ENCODE measurements at places on chromosomes 2 and 18.

DNA sequence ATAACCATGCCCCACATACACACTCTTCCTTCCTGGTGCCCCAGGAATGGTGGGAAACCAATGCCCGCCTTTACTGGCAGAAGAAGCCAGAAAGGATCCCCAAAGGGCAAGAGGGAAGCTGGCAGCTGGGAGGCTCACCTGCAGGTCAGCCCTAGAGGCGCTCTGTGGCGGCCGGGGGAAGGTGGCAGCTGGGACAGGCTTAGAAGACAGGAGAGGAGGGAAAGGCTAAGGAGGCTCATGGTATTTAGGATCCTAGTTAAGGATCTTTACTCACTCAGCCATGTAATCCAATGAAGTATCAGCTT lies 23.8 kb downstream of the ADRA2B start:
- no peak for DNase-seq

DNA sequence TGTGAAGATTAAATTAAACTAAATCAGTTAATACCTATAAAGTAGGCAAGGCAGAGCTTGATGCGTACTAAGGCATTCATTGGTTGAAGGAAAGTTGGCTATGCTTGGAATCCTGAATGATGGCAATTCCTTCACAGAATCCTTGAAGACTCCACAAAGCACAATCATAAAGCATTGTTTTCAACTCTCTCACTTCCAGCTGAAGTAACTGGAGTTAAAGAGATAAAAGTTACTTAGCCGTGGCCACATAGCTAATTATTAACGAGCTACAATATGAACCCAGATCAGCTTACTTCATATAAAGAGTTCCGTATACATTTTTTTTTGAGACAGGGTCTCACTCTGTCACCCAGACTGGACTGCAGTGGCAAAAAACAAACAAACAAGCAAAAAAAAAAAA lies 483.9 kb upstream of the DDX18 start:
- DNase-seq: no peak

GRCh38 chr2:86078774-86079545 lies 26.7 kb downstream of the POLR1A start:
- DNase-seq: no peak

DNA sequence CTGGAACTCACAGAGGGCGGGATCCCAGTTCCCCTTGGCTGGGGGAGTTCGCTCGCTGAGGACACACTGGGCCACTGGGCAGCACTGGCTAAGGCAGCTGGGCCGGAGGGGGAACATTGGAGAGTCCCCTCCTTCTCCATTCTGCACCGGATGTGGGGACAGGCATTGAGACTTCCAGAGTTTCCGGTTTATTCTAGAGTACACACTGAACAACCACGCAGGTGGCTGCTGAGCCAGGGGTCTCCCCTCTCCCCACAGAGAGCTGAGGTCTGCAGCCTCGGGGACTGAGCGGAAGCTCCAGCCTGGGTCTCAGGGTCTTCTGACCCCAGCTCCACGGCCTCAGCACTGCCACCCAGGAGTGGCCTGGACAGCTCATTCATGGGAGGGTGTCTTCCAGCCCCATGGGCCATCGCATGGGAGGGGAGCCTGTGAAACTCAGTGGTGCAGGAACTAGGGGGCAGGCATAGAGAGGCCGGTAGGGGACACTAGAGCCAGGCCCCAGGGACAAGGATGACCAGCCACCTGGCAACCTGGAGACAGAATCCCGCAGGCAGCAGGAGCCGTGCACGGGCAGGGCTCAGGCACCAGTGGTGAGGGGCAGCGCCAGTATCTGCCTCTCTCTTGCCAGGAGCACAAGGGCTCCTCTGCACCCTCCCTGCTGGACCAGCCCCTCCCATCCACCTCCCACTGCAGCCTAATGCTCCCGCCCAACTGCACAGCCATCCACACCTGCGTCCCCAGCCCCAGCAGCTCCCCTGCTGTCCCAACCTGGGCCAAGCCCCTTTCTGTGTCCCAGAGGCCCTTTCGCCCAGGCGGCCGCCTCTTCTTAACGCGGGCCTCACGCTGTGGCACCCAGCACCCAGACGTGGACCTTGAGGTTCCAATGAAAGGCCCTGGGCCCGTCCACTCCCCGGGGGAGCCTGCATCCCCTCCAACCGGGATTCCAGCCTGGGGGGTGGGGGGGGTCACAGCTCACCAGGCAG lies 45.1 kb upstream of the GPC1 start:
- DNase-seq: no peak

GRCh38 chr2:29040552-29040951 lies 33.8 kb downstream of the PCARE start:
- no peak for DNase-seq

- no peak for DNase-seq
Observed at GRCh38 chr2:170892391-170892951, 36.6 kb upstream of the GORASP2 start.

GRCh38 chr2:31246184-31246852 lies 12.4 kb downstream of the EHD3 start:
- no peak for DNase-seq

DNA sequence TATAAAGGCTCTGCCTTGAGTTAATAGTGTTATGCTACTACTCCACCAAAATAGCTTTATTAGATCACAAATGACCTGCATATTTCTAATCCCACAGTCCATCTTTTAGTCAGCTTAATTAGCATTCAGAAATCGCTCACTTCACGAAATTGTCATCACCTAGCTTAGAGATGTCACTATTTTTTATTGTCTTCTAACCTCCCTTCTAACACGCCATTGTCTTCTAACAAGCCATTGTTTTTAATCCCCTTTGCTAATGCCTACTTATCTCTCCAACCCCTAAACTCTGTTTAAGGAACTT lies 97.1 kb downstream of the EPB41L5 start:
- no peak for DNase-seq

GRCh38 chr2:18282026-18282425 lies 278.4 kb downstream of the RDH14 start:
- DNase-seq: no peak

DNA sequence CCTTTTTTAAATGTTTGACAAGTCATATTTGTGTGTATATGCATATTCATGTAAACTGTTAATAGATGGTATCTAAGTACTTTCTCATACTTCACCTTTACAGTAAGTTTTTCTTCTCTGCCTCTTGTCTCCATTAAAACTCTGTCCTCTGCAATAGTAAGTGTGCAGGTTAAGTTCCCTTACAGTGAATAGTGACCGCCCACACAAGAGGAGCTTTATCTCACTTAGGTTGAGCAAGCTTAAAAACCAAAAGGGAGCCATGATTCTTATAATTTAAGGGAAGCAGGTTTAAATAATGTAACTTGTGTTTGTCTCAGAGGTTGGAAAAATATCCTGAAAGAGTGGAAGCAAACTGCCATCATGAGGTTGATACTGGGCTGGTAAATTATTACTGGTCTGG lies 61.3 kb downstream of the MRPS9 start:
- no peak for DNase-seq

GRCh38 chr2:71637168-71637567 lies 183.8 kb downstream of the DYSF start:
- DNase-seq: no peak

- no peak for DNase-seq
Observed at GRCh38 chr2:173989160-173989883, 24.1 kb upstream of the SP3 start.

All from activated T-helper 2 cell treated with anti-CD3 and anti-CD28 coated beads, Interferon-gamma antibody, Interleukin-2, Interleukin-4, amounts not matched to agents 10 μg/mL and 5 μg/mL and 100 μg/mL, durations not matched to agents 14 hours and 24 hours and 36 hours (primary cell).